ENCODE measurements at places on chromosomes 16 and 17.

DNA sequence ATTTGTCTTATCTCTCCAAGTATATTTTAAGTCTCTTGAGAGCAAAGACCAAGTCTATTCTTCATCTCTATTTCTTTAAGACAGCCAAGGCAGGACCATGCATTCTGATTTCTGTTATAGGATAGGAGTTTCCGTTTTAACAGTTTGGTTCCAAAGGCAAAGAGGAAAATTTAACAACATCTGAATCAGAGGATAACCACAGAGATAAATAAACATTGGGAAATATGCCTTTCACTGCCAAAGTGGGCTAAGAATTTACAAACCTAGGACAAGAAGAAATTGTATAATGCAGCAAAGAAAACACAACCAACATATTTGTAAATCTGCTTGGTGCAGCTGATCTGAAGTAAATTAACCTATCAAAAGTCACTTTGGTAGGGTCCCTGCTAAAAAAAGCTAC lies 37.7 kb downstream of the USP32 start:
- no peak for DNase-seq

DNA sequence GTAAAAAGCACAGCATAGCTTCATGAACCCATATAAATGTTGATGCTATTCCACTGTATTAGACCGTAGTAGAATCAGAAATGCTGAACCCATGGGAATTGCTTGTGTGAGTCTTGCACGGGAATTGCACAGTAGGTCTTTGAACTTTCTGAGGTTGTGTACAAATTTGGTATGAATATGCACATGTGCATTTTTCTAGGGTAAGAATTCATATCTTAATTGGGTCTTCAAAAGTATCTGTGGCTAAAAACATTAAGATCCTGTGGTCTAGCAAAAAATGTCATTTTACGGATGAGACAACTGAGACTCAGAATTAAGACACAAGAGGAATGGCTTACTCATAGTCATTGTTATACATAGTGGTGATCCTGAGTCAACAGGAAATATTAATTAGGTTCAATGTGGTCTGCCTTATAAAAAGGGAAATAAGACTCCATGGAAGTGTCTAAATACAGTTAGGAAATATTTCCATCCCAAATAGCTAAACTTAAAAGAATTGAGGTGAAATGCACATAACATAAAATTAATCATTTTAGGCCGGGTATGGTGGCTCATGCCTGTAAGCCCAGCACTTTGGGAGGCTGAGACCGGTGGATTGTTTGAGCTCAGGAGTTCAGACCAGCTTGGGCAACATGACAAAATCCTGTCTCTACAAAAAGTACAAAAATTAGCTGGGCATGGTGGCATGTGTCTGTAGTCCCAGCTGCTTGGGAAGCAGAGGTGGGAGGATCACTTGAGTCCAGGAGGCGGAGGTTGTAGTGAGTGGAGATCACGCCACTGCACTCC lies 22.8 kb downstream of the TAOK1 start:
- no peak for DNase-seq

DNA sequence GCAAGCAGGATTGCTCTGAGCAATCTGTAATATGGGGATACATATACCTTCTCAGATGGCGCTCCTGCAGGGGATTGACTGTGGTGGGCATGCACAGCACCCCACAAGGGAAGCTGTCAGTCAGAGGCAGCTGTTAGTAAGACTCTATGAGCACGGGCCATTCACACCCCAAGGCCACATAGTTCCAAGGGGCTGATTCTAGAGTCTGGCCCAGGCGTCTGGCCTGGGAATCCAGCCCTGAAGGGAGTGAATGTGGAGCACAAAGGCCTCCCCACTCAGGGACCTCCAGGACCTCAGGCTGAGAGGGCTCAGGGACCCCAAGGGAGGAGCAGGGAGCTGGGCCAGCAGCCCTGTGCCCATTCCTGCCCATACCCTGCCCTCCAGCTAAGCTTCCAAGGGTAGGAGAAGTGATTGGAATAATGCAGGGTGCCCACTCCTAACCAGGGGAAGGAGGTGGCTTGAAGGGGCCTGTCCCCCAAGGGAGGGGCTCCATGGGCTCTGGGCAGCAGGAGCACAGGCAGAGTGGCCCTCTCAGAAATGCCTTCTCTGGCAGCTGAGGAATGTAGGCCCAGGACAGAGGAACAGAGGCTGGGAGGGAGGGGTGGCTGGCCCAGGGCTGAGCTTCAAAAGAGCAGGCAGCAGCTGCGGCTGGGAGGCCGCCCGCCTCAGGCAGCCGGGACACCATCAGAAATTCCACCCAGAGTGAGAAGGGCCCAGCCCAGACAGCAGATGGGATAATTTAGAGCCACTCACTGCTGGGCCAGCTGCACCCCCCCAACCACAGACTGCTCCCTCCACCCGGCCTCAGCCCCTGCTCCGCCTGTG lies 48.9 kb upstream of the MRPS23 start:
- no peak for DNase-seq

- DNase-seq: no peak
Measured at GRCh38 chr16:76539609-76540008, 262.4 kb downstream of the CNTNAP4 start.

DNA sequence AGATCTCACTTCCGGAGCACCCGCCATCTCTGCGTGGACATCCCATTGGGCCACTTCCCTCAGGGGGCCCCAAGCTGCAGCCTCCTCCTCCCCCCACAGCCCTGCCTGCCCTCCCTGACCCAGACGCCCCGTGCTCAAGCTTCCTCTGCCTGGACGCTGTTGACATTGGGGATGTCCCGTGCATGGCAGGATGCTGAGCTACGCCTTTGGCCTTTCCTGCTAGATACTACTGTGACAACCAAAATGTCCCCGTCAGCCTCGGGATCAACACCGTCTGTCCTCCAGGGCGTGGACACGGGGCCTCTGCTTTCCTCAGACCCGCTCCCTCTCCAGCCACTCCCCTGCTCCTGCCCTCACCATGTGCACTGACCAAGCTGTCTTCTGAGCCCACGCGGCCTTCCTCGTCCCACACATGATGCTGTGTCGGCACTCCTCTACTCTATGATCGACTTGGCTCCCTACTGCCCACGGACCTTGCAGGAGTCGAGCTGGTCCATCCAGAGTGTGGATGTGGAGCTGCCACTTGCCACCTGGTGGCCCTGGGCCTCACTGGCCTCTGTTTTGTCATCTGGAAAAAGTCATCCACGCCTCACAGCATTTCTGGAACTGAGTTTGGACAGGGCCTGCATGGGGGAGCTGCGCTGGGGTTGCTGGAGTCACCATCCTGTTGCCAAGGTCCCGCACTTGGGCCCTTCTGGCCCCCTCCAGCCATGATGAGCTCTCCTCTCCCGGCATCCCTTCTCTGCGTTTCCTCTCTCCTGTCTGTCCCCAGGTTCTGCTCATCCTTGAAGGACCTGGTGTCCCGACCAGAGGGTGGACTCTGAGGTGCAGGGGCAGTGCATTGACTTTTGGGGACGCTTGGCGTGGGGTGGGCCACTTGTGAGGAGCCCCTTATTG lies 221.7 kb upstream of the CIBAR2 start:
- DNase-seq: no peak

GRCh38 chr16:164827-165538 lies 795 bp upstream of the HBM start:
- no peak for DNase-seq

DNA sequence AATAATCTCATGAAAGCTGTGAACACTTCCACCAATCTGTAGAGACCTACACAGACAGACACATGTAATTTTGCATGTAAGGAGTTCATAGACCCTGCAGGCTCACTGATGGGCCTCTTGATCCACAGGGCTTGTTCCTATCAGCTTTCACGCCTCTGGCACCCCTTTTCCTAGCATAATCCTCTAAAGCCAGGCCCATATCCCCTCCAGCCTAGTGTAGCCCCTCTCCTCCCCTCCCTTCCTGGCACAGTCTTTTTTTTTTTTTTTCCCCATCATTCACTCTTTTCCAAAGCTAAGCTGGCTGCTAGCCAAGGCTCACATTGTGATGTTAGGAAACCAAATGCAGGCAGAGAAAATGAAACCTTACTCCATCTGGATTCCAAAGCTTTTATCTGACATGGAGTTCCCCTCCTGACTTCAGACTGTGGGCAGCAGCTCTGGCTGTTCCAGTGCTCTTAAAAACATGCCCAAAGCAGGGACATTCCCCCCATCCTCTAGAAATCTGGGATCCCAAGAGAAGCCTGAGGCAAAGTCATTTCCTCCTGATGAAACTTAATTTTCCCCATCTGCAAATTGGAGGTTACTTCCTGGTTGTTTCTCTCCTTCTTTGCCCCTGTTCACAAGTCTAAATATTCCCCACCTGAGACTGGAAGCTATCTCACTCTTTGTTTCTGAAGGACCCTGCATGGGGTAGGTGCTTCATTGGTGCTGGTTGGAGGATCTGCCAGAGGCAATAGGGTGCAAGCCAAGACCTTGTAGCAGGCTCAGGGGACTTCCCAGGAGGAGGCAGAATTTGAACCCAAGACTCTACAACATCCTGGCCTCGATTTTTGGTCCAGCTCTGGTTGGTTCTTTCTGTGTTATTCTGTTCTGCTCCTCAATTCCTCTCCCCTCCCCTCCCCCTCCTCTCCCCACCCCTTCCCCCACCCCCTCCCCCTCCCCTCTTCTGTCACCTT lies 9.9 kb upstream of the CCL5 start:
- DNase-seq: peak; percentile 31

DNA sequence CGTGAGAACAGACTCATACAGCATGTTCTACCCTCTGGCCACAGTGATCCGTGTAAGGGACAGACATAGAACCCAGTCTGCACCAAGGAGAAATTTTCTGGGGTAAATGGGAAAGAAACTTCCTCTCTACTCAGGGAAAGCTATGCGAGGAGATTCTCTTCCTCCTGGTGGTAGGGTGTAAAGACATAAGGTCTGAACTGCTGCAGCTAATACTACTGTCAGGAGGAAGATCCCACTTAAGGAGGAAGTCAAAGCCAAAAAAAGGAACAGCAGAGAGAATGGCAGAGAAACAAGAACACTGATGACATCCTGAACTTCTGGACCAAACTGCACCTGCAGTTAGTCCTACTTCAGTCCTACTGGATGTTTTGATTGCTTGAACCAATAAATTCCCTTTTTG lies 7.1 kb upstream of the TM4SF5 start:
- peak; percentile 59 for DNase-seq

GRCh38 chr17:62140836-62141235 lies 75.8 kb upstream of the MED13 start:
- peak; percentile 86 for DNase-seq

- no peak for DNase-seq
Measured at GRCh38 chr16:19812986-19813385, 71.7 kb downstream of the GPRC5B start.

DNA sequence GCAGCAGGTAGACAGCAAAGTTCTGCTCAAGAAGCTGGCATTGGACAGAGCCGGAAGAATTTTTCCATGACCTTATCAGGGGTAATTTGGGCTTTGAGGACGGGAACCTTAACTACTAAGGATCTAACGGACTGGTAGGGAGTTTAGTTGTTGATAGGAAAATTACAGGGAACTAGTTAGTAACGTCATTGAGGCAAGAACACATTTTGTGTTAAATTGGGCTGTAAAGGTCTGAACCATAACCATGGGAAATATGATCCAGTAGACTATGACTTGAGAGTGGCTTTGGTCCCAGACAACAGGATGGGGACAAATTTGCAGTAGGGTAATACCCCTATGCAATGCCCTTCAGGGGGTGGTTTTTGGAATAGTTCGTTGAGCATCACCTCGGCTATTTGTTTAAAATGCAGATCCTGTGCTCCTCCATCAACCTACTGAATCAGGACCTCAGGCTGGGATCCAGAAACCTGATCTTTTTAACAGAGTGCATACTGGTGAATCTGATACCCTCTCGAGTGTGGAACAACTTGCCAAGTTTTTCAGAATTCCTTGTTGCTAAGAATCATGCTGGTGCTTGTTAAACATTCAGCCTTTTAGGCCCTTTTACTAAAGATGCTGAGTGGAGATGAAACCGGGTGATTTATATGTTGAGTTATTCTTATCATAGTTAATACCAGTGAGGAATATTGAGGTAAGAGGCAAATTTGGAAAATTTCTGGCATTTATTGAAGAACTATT lies 255.1 kb downstream of the MAP2K6 start:
- no peak for DNase-seq

GRCh38 chr16:46620266-46621005 lies 743 bp downstream of the SHCBP1 start:
- DNase-seq: peak; percentile 45

- no peak for DNase-seq
Measured at GRCh38 chr16:57178793-57179212, 7.0 kb downstream of the PSME3IP1 start.

- DNase-seq: no peak
Measured at GRCh38 chr16:88761830-88762229, 23.2 kb downstream of the PIEZO1 start.

DNA sequence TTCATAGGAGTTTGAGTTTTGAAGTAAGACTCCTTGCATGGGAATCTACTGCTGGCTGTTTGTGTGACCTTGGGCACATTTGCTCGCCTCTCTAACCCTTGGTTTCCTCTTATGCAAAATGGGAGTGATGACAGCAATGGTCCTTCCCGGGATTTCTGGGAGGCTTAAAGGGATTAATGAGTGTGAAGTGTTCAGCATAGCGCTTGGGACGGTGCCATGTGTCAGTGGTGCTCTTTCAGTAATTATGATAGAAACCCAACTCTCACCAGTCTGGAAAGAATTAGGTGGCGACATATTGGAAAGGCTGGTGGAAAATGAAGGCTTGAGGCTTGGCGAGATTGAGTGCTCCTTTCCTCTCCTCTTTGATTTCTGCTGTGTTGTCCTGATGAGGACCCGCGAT lies 429.2 kb upstream of the EEF2KMT start:
- DNase-seq: no peak

DNA sequence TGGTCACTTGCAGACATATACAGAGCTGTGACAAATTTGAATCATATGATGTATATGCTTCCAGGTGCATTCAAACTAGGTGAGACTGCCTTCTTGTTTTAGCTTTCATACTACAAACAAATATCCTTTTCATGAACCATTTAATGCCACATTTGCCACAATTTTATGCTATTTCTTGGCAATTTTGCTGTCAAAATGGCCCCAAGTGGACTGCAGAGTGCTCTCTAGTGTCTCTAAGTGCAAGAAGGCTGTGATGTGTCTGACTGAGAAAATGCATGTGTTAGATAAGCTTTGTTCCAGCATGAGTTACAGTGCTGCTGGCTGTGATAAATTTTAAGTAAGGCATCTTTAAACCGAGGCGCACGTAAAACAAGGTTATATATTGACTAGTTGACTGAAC lies 38.3 kb downstream of the CDH13 start:
- no peak for DNase-seq

- DNase-seq: peak; percentile 97
Measured at GRCh38 chr17:77036841-77037381, 103.9 kb upstream of the SEC14L1 start.

GRCh38 chr16:3143598-3144320 lies 8.9 kb downstream of the ZNF213 start:
- DNase-seq: no peak

GRCh38 chr17:42796066-42796758 lies 2.3 kb downstream of the COA3 start:
- DNase-seq: no peak

DNA sequence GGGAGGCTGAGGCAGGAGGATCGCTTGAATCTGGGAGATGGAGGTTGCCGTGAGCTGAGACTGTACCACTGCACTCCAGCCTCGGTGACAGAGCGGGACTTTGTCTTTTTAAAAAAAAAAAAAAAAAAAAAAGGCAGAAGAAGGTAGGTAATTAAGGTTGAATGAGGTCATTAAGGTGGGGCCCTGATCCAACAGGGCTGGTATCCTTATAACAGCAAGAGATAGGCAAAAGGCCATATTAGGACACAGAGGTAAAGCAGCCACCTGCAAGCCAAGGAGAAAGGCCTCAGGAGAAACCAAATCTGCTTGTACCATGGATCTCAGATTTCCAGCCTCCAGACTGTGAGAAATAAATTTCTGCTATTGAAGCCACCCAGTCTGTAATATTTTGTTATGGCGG lies 60.3 kb downstream of the SPAG9 start:
- no peak for DNase-seq

- no peak for DNase-seq
Measured at GRCh38 chr17:1460233-1460632, 4.2 kb upstream of the CRK start.

All from OCI-M1 (cell line).